Neural progenitor cell (in vitro differentiated cells): ENCODE measurements at places on chromosomes 16 and 17. TPM values are rescaled to one million over a fixed set of nuclear protein-coding genes. Genes with fewer than 3 reads are reported as not detected.

Gene HSPB9
- 0.12 and 0.65 TPM in 2 replicates for total RNA-seq

Gene EIF4A3
- 89.3 and 102 TPM in 2 replicates for total RNA-seq

Gene FBXW10B
- total RNA-seq = not detected in 2 replicates

Gene KRTAP4-9
- total RNA-seq = not detected in 2 replicates

Gene TEDC2
- 29.1 and 62.1 TPM in 2 replicates for total RNA-seq

Gene KRT17
- not detected in 2 replicates for total RNA-seq

Gene PMP22
- 4.3 and 6.5 TPM in 2 replicates for total RNA-seq

Gene LGALS3BP
- 17.5 and 64.3 TPM in 2 replicates for total RNA-seq

Gene HOXB1
- total RNA-seq = not detected in 2 replicates

Gene ZNF785
- total RNA-seq = 17.8 and 19.5 TPM in 2 replicates

Gene CHST5
- total RNA-seq = 0.37 TPM in 1 of 2 replicates, not detected in the other

Gene PIK3R6
- total RNA-seq = not detected in 2 replicates

Gene TBX21
- 0.12 TPM in 1 of 2 replicates, not detected in the other for total RNA-seq

Gene AGRP
- not detected in 2 replicates for total RNA-seq

Gene SPNS3
- total RNA-seq = not detected in 2 replicates

Gene PFN1
- 203 and 458 TPM in 2 replicates for total RNA-seq

Gene NMRAL1
- total RNA-seq = 47.1 and 69.1 TPM in 2 replicates

Gene TP53TG3C
- total RNA-seq = not detected in 2 replicates

Gene ANKFN1
- total RNA-seq = 0.25 TPM in 1 of 2 replicates, not detected in the other

Gene CDT1
- 7.8 and 57.9 TPM in 2 replicates for total RNA-seq

Gene BAHCC1
- 3.4 and 26.3 TPM in 2 replicates for total RNA-seq
